ENCODE measurements at places on chromosomes 7 and 10.

GRCh38 chr10:24255115-24255880 is 46.4 kb downstream of the KIAA1217 start:
- no peak for DNase-seq

DNA sequence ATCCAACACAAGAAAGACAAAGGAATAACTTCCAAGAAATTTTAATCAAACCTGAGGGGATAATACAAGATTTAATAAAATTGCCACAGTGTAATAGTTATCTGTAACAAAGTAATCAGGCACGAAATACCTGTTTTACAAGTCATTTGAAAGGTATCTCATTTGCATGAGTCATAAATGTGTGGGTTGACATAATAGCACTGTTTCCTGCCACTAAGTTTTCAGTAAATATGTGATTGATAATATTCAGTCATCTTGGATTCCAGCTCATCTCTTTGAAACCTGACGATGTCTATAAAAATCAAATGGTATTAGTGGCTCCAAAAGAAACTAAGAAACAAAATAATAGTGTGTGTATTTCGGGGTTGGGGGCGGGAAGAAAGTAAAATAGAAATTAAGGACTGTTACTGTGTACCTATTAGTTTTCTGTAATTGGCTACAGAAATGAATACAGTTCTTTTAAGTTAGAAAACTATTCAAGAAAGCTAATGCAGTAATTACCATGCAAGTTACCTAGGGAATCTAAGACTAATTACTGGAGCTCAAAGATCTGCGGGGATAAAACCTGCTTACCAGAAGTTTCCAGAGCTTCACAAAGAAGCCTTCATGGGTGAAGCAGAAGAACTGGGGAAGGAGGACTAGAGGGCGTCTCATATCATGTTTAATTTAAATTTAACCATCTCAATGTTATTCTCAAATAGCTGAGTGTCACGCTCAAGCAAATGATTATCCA is 100.7 kb downstream of the ST8SIA6 start:
- no peak for DNase-seq

DNA sequence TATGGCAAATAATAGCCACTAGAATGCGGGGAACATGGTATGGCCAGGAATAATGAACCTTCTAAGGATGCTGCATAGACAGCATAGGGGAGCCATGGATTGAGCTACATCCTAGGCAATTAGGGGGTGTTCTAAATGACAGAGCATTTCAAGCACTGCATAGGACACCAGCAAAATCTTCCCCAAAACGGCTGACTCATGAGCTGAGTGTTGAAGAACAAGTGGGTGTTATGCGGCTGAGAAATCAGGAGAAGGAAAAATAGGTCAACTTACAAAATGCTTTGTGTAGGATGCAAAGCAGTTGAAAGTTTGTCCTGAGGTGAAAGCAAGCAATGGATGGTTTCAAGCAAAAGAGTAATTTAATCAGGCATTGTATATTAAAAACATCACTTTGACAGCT is 1023.5 kb upstream of the C7orf33 start:
- no peak for DNase-seq

DNA sequence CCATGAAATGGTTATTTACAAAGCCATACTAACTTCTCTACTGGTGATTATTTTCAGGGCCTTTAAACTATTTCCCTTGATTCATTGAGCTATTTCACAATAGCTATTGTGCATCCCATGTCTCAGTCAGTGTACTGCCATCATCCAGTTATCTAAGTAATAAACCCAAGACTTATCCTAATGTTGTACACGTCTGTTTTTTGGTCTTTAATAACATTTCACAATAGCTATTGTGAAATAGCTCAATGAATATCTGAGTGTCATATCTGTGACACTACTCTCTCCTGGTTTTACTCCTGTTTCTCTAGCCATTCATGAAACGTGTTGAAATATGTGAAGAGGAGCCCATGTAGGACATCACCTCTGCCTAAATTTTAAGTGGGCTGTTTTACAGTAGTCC is 36.5 kb upstream of the TMEM140 start:
- DNase-seq = no peak

Data from Right ventricle myocardium superior (tissue), 1 donor.